Activated CD4-positive, alpha-beta T cell treated with anti-CD3 and anti-CD28 coated beads, Interleukin-2, Interleukin-6, amounts not matched to agents 100 ng/mL and 50 ng/mL, durations not matched to agents 16 hours and 8 hours (primary cell): ENCODE measurements at places on chromosomes 2 and 18.

DNA sequence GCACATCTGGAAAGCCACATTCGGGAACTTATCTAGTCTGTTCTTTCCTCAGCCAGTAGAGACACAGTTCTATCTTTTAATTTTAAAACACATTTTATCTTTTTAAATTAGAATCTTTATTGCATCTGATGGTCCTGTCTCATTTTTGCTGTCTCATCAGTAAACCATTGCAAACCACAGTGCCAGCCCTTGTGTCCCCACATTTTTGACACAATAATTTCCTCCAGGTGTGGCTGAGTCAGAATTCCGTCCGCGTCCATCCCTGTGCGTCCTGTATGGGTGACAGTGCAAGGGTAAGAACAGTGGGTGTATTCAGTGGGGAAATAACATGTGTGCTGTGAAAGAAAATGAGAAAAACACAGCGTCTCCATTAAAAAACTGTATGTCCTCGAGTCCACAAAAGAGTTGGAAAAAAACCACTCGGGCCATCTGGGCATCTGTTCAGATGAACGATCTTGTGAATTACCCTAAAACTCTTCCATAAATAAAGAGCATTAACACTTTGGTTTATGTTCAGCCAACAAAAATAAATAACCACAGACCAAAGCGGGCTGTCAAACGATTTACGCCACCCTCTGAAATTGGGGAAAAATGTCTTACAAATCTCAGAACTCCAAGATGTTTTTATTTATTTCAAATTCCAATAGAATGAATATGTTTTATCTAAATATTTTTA, 137.3 kb downstream of the ZNF516 start:
- DNase-seq: no peak

GRCh38 chr2:153047220-153047619, 328.8 kb downstream of the ARL6IP6 start:
- DNase-seq: no peak

GRCh38 chr2:108542071-108542470, 7.8 kb downstream of the LIMS1 start:
- DNase-seq: no peak

GRCh38 chr2:15510131-15510530, 51.0 kb downstream of the NBAS start:
- no peak for DNase-seq

- no peak for DNase-seq
Measured at GRCh38 chr2:144084114-144084661, 435.7 kb downstream of the ZEB2 start.

DNA sequence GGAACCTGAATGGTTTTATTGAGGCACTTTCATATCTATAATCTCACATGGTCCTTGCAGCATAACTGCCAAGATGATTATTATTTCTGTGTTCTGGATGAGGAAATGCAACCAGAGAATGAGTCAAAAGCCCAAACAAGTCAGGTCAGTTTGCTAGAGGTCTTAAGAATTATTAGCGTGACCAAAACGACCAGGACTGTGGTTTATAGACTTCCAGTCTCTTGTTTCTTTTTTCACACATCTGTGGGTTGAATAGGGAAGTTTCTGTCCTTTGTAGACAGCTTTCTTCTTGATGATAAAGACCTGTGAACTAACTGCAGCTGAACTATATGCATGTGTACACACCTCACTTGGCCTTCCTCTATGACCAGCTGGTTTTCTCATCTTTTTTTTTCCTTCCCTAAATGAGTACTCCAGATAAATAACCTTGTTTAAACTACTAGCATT, 13.9 kb downstream of the ADAM23 start:
- no peak for DNase-seq

GRCh38 chr2:221437056-221437455, 135.0 kb downstream of the EPHA4 start:
- DNase-seq: no peak

DNA sequence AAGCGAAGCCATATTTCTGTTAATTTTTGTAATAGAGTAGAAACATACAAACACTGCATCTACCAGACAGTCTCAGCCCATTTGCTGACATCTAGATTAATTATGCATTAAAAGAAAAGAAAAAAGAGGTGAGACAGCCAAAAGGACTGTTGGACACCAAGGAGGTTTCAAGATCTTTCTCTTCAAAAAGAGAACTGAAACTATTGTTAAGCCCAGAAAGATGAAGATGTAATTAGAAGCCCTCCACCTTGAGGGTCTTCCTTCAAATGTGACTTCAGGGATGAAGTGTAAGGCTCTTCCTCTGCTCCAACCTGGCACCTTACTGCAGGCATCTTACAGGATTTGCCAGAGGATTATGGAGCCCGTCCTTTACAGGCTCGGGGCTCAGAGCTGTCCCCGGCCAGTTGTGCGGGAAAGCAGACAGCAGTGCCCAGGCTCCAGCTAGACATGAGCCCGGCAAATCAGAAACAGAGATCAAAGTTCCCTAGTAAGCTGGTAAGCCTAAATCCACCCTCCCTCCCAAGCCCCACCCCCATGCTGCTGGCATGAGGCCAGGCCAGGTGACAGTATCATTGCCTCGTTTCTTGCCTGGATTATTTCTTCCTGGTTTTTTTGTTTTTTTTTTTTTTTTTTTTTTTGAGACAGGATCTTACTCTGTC, 38.9 kb downstream of the ADI1 start:
- no peak for DNase-seq

GRCh38 chr2:144010096-144010836, 509.7 kb downstream of the ZEB2 start:
- no peak for DNase-seq

GRCh38 chr2:236638707-236639106, 69.1 kb downstream of the ACKR3 start:
- no peak for DNase-seq

DNA sequence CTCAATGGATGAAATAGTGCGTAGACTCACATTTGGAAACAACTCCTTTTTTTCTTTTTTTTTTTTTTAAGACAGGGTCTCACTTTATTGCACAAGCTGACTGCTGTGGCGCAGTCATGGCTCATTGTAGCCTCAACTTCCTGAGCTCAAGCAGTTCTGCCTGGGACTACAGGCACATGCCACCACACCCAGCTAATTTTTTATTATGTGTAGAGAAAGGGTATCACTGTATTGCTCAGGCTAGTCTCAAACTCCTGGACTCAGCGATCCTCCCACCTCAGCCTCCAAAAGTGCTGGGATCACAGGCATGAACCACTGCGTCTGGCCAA, 17.4 kb downstream of the HAT1 start:
- DNase-seq: no peak

DNA sequence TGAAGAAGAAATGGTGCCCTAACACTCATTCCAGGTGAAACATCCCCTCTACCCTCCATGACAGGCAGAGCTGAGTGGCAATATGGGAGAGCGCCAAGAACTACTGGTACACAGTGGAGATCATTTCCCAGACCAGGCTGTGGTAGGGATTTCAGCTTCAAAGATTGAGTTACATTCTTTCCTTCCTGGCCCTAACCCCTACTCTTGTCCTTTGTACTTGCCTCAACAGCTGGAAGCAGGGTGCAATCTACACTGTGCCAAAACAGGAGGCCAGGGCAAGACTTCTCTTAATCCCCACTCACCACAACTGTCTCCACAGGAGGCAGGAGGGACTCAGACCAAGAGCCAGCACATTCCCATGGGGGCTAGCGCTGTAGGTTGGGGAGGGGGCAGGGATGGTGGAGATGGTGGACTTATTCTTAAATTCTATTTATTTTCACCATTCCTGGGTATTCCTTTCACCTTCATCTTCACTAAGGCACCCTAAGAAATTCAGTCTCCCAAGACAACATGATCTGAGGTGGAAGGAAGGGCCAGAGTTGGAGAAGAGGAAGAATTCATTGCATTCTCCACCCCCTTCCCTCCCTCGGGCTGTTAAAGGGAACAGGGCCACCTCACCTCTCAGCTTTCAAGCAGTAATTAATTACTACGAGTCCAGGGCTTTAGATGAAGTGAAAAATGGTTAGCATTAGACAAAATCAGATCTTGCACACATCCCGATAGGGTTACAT, 65.9 kb downstream of the AAK1 start:
- no peak for DNase-seq

DNA sequence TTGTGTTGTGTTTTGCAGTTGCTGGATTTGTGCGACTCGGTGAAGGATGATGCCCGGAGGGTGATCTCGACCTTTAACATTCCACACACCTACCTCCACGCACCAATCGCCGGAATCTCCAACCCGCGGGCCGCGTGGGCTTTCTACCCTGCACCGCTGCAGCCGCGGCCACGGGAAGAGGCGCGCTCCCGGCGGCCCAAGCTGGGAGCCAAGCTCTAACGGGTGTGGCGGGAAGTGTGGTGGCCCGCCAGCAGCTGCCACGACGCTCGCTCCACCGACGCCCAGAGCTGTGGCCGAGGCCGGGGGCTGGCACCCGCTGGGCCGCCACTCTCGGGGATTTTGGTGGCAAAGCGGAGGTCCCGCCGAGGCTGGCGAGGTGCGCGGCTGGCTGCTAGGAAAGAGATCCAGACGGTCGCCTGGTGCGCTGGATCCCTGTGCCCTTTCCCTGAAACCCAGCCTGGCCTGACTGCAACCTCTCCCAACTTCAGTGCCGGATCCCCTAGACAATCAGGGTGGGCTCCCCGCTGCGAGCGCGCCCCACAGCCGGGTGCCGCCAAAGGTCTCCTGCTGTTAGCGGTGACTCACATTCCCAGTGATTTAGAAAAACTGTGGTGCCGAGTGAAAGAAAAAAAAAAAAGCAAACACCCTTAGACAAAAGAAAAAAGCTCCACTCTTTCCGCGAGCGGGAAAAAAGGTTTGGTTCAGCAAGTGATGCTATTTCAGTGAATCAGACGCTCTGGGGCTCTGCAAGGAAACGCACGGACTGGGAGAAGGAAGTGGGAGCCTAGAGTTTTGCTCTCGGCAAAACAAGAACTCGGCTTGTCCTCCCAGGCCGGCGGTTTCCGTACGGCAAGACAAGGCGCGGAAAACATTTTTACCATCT, 2.9 kb upstream of the BCL2L11 start:
- DNase-seq: no peak

GRCh38 chr2:176364273-176364977, 95.2 kb downstream of the MTX2 start:
- no peak for DNase-seq

DNA sequence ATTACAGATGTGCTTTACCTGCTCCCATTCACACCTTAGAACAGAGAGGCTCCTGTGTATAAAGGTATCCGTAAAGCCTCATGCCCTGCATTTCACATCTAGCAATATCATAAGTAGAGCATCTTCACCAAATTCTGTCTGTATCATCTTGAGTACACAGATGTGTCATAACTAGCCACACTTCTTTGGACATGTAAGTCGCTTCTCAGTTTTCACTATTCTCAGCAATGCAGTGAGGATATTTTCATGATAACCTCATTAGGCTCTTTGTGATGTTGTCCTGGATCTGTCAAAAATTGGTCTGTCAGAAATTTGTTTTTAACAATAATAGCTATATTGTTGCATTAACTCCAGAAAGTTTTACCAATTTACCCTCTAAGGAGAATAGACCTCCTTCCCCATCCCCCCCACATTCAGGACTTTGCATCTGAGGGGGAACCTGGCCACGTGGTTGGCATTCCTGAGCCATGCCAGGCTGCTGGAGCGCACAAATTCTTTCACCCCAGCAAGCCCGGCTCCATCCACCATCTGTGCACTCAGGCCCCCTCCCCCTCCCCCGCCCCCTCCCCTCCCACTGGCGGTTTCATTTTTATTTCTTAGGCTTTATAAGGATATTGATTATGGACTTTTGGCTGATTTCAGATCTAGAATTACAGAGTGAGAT, 34.1 kb downstream of the AGAP1 start:
- DNase-seq: no peak

DNA sequence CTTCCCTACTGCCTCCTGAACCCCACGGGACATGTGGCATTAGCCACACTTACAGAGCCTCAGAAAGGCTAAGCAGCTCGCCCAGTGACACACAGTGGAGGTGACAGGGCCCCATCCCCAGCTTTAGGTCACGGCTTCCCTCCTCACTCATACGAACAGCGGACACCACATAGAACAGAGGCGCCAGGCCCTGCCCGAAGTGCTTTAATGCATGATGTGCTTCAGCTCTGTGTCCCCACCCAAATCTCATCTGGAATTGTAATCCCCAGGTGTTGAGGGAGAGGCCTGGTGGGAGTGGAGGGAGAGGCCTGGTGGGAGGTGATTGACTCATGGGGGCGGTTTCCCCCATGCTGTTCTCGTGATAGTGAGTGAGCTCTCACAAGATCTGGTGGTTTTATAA, 135.3 kb downstream of the PTGR3 start:
- no peak for DNase-seq

DNA sequence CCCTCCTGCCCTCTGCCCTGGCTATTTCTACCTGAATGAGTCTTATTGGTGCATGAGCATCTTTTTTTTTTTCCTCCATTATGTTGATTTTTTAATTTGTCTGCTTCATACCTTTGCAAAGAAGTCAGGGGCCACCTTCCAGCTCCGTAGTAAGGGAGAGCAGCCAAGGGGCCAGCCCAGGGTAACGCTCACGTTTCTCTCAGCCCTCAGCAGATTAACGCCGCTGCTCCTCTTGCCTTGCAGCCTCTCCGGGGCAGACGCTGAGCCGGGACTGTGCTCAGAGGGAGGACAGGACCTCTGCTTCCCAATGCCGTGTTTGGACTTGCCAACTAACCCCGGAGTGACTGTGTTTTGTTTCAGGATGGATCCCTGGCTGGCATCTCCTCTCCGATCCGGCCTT, 241.7 kb downstream of the ATAD2B start:
- DNase-seq: no peak

- peak; percentile 39 for DNase-seq
Measured at GRCh38 chr18:74342416-74343043, 26.9 kb downstream of the C18orf63 start.

- DNase-seq: no peak
Measured at GRCh38 chr18:61955644-61956043, 62.8 kb upstream of the RNF152 start.

DNA sequence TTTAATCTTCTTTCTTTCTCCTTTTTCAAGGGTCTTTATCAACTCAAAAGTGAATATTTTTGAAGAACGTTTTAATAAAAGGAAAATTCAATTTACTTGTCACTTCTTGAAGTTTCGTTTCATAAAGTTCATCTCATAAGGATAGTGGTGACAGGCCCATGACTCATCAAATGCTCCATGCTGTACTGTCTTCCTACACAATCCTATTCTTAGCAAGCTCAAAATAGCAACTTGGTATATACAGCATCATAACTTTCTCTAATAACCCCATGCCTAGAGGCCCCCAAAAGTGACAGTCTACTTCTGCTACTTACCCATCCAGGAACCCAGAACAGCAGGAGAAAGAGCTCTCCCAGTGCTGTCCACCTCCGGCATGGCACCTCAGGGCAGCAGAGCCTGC, 7.7 kb downstream of the FBXO15 start:
- peak; percentile 61 for DNase-seq

DNA sequence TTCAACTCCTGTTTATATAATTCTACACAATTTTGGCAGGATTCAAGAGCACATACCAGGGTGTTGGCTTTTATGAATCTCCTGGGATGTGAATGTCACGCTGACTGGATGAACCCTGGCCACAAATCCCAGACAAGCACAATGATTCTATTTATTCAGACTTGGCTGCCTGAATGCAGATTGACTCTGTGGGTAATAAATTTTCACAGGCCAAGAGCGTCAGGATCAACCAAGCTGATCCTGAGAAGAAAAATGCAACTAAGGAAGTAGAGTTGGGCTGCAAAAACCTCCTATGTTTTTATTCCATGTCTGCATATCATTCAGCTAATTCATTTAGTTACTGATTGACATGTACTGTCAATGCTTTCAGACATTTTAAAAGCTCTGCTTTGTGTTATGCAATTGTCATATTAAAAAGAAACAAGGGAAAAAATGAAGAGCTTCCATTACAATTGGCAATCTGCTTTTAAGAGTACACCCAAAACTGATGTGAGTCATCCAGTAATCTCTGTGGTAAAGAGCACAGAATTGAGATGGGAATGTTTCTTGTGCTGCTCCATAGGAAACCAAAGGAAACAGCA, 173.0 kb upstream of the REV1 start:
- DNase-seq: no peak
